ENCODE measurements at places on chromosomes 11 and 22.

- DNase-seq = no peak
These were observed 30.1 kb downstream of the ANO1 start for GRCh38 chr11:70108250-70108649.

DNA sequence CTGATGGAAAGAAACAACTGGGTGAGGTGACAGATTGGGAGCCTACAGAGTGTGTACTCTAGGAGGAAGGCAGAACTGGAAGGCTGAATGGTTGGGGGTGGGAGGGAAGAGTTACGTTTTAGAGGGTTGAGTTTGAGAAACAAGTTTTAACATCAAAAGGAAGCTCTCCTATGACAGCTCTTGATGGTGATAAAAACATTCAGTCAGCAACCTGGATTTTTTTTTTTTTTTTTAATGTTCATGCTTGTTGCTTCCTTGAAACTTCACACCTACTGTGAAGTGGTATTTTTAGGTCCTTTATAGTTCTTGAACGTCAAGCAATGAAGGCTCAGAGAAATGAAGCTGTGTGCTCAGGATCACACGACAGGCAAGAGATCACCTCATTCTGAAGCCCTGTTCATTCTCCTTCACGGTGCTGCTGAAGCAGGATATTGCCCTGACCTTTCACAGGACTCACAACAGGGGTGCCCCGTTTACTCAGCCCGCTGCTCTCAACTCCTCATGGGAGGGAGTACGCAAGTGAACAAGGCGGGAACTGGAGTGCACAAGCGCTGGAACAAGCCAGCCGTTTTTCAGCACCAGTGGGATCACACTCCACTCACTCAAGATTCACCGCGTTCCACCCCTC, 1.6 kb upstream of the TMEM109 start:
- DNase-seq = no peak

DNA sequence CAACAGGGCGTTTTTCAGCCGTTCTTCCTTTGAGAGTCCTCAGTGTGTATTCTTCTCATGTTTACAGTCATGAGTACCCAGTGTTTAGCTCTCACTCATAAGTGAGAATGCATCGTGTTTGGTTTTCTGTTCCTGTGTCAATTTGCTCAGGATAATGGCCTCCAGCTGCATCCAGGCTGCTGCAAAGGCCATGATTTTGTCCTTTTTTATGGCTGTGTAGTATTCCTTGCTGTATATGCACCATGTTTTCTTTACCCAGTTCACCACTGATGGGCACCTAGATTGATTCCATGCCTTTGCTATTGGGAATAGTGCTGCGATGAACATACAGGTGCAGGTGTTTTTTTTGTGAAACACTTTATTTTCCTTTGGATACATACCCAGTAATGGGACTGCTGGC, 23.5 kb downstream of the B3GAT1 start:
- no peak for DNase-seq

DNA sequence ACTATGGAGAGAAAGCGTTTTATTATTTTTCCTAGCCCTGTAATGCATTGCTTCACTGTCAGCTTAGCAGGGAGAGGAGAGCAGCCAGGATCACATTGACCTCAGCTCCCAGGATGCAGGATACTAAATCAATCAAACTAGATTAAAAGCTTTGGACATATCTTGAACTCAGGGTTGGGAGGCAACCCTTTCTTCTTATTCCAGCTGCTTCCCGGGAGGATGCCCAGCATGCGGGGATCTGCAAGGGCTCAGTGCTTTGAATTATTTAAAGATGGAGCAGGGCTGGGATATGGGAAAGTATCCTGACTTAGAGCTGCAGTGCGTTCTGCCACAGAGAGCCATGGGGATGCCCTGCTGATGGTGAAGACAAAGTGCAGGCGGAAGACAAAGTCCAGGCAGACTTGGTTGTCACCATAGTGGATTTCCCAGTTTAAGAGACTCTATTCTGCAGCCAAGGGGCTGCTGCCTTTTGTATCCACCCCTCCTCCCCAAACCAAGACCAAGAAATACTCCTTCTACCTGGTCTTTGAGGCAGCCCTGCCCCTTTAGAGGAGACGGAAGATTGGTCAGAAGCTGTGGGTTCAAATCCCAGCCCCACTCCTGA, 1035.0 kb downstream of the TBC1D22A start:
- no peak for DNase-seq

DNA sequence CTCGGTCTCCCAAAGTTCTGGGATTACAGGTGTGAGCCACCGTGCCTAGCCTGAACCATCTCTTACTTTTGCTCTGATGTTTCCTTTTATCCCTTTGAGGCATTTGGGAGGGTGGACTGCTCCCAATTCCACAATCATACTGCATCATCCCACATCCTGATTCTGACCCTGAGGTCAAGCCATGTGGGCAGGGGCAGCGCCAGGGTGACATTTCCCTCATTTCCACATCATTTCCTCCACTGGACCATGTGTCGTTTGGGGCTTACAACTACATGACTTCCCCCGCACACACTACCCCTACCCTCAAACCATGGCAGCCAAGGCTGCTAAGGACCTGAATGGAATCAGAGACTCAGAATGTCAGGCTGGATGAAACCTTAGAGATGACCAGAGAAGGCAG, 26.4 kb upstream of the ZBTB16 start:
- DNase-seq = no peak
